Occipital lobe (tissue), 3 donors: ENCODE measurements at places on chromosomes 1 and 21. TPM values are rescaled to one million over a fixed set of nuclear protein-coding genes. Genes with fewer than 3 reads are reported as not detected.
A peak's percentile ranks its signal among the peaks of the same experiment; 100 is the strongest.

GRCh38 chr21:35084869-35085268 is 35.8 kb upstream of the RUNX1 start:
- no peak for DNase-seq

TGFB2 gene
- total RNA-seq = 61.8 TPM

RAB42 gene
- 1.6 TPM for total RNA-seq

GRCh38 chr1:183293241-183293640 is 107.2 kb downstream of the LAMC2 start:
- no peak for DNase-seq

DNA sequence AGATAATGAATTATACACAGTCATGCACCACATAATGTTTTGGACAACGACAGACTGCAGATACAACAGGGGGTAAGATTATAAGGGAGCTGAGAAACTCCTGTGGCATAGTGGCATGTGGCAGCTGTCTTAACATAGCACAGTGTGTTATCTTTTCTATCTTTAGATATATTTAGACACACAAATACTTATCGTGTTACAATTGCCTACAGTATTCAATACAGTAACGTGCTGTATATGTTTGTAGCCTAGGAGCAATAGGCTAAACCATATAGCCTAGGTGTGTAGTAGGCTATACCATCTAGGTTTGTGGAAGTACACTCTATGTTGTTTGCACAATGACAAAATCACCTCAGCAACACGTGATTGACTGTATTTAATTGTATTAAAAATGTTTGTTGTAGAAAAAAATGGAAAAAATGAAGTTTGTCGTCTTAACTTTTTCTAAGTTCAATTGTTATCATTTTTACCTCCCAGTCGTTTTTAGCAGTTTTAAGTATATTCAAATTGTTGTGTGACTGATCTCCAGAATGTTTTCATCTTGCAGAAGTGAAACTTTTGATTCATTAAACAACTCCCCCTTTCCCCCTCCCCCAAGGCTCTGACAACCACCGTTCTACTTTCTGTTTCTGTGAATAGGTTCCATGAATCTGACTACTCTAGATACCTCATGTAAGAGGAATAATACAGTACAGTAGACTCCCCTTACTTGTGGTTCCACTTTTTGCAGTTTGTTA is 351.0 kb upstream of the B3GALT2 start:
- DNase-seq = no peak

TDRD10 gene
- 0.16 TPM for total RNA-seq

GRCh38 chr1:198556971-198557370 is 16.5 kb upstream of the ATP6V1G3 start:
- no peak for DNase-seq

- DNase-seq = no peak
Observed at GRCh38 chr1:3749512-3749911, 2.7 kb upstream of the CCDC27 start.

PPIAL4G gene
- 0.31 TPM for total RNA-seq

DNA sequence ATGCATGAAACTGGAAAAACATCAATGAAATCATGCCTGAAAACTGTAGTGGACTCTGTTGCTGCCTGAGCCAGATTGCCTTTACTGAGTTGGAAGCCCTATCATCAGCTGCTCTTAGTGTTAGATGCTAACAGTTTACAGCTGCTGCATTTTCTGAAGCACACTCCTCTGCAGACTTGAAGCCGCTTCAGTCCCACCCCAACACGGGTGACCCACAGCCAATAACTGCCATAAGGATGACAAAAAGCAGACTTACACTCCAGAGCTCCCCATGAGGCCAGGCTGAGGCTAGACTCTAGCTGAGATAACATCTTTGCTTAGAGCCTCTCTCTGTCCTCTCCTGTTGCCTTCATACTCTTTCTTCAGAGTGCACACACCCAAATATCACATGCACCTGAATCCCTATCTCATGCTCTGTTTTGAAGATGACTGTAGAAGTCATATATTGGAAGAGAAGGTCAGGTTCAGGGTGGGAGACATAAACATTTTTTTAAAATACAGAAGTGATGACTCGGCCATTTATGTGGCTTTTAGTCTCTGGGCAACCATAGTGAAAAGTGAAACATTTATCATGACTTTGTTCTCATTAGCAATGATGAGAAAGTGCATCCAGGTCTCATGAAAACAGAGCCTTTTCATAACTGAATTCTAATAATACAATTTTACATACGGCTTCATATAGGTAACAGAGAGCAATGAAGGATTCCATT is 161.0 kb downstream of the KCNK2 start:
- no peak for DNase-seq

DNA sequence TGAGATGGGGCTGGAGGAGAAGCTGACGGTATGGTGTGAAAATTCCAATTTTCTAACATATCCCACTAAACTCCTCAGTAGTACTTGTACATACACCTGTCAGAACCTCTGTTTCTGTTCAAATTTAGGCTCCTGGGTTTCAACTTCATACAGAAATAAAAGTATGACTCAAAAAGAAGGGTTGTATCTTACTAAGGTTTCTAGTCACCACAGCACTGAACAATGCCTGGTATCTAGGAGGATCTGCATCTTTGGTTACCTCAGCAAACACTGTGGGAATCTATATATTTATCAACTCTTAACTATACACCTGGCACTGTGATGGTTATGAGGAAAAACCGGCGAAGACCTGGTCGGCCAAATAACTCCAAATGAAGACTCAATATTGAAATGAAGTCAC is 13.8 kb downstream of the RBM34 start:
- DNase-seq = no peak

DNA sequence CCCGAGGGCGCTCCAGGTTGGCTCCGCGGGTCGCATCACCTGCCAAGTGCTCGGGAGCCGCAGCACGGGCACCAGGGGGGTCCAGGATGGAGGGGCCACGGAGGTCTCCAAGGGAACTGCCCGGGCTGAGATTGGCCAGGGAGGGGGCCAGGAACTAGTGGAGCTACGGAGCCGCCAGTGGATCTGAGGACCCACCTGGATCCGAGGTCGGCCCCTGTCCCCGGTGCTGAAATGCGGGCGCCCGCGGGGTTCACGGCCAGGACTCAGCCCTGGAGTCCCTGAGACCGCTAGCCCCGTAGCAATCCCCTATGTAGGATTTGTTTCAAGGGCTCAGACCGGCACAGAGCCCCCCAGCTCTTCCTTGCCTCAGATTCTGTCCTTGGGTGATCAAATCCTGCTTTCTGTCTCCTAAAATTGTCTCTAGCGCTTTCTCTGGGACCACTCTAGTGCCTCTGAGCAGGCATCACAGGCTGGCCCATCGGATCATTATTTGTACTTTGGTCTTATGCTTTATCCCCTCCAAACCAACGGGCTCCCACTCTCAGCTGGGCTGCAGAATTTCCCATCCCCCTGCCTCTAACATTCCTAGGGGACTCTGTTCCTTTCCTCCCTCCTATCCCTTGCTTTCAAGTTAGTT is 27.3 kb downstream of the KIAA2013 start:
- no peak for DNase-seq

DNA sequence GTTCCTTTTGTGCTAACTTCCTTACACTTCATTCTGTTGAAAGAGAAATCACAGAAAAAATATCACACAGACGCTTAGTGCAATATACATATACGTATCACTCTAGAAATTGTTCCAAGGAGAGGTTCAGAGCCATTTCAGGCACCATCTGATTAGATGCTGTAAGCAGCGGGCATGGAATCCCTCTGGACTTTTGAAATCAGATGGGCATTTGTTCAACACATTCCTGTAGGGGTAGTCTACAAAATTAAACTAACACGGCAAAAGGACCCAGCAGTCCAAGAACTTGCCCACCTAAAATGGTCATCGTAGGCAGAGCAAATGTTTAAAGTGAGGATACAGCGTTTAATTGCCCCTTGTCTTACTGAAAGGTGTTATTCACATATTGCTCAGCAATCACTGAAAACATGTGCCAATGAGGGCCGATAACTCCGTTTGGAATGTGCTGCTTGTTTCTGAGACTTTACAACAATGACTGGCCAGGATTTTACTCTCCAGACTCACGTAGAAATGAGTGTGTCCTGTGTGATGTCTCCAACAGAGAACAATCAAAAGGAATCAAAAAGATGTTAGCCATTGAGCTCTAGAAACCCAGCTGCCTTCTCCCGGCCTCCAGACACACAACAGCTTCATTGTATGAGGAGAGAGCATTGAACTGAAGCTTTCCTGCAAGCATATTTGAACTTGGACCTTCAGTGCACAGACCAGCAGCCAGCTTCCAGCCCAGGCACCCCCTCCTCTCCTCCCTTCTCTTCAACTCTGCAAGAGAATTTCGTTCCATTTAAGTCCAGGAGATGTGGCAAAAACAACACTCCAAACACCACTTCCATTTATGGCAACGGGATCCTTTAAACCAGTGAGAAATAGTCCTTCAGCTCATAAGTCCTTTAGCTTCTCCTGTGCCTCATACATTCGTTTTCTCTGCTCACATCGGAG is 32.1 kb upstream of the ADORA3 start:
- no peak for DNase-seq

DNA sequence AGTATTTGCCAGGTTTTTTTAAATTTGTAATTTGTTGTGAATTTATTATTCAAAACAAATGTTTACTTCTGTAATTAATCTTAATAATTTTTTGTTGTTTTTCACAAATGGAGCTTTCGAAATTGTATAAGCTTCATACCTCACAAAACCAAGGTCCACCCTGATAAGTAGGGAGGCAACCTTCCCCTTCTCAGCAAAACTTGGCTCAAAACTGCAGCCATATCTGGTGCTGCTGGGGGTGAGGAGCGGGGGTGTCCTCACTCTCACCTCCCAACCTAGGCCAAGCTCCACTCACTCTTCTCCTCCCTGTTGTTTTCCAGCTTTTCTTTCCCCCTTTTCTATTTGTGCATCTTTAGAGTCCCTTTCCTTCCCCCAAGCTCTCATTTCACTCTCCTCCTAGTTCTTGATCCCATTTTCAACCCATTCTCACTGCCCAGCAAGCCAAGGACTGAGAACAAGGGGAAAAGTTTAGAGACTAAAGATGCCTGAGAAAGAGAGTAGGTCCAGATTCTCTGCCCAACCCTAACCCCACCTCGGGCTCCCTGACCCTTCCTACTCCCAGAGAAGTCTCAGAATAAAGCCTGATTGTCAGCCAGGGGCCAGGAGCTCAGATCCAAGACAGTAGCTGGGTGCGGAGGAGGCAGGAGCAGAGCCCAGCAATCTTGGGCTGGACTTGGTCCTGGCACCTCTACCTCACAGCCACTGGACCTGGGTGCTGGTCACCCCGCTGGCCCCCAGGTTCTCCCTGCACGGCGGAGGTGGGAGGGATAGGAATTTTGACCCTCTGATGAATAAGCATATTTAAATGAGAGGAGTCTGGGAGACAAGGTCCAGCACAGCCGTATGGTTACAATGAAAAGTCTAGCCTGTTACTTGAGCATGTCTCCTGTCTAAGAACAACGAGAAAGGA is 8.3 kb upstream of the CFAP45 start:
- DNase-seq = no peak

GRCh38 chr1:26724926-26725325 is 29.1 kb downstream of the ARID1A start:
- no peak for DNase-seq

SLC9C2 gene
- total RNA-seq = 8.3 TPM

DNA sequence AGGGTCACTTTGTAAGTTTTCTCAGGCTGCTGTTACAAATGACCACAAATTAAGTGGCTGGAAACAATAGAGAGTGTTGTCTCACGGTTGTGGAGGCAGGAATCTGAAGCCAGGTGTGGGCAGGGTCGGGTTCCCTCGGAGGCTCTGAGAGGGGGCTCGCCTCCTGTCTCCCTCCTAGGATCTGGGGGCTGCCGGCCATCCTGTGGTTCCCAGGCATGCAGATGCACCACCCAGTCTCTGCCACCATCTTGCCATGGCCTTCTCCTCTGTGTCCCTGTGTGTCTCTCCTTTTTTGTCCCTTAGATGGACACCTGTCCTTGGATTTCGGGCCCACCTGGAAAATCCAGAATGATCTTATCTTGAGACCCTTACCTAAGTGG is 4.8 kb downstream of the TP73 start:
- no peak for DNase-seq

DNA sequence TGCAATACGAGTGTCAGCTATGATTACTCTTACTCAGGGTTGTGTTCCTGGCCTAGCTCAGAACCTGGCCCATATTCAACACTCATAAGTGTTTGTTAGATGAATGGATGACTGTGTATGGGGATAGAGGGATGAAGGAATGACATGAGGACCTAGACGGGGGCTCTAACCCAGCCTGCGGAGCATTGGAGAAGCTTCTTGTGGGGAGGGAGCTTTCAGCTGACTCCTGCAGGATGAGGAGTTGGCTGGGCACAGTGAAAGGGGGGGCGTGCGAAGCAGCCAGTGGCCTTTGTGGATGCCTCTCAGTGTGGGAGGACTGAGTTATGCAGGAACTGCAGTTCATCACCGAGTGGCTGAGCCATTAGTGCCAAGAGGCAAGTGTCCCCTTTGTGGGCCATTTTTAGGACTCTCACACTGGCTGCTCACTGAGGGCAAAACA is 1.2 kb upstream of the EXTL1 start:
- DNase-seq = peak; percentile 51

PLEKHN1 gene
- not detected for total RNA-seq

DNA sequence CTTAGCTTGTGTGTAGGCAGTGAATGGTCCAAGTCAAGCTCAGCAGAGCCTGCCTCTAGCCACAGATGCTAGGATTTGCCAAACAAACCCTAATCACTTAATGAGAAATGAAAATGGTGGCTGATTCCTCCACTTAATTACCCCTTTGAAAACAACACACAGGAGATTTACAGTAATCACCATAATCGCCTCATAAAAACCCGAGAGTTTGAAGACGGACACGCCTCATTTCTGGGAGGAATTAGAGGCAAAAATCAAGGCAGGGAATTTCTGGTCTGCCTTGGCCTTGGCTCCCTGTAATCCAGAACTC is 16.3 kb upstream of the FOXE3 start:
- no peak for DNase-seq

GRCh38 chr1:182392050-182393028 is 749 bp upstream of the GLUL start:
- no peak for DNase-seq

- DNase-seq = no peak
Observed at GRCh38 chr1:169694304-169695075, 16.9 kb downstream of the SELL start.

GRCh38 chr1:59805554-59805953 is 9.2 kb upstream of the HOOK1 start:
- DNase-seq = no peak

- no peak for DNase-seq
Observed at GRCh38 chr1:109501644-109502363, 7.7 kb downstream of the AMIGO1 start.

DNA sequence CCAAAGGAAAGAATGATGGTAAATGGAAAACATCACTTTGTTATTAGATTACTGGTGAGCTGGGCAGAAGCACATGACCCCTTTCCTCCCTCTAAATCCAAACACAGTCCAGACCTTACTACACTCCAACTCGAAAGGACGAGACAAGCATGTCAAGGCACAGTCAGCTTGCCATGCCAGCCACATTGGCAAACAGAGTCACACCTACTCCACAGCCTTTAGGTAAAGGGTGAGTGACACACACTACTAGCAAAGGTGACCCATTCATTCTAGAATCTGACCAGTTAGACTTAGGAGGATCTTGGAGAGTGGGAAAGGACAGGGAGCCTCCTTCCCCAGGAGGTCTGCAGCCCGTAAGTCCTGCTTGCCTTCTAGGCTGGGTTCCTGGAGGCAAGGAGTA is 3.0 kb downstream of the SLC44A3 start:
- DNase-seq = no peak
